ENCODE measurements at places on chromosomes 16 and 17.

DNA sequence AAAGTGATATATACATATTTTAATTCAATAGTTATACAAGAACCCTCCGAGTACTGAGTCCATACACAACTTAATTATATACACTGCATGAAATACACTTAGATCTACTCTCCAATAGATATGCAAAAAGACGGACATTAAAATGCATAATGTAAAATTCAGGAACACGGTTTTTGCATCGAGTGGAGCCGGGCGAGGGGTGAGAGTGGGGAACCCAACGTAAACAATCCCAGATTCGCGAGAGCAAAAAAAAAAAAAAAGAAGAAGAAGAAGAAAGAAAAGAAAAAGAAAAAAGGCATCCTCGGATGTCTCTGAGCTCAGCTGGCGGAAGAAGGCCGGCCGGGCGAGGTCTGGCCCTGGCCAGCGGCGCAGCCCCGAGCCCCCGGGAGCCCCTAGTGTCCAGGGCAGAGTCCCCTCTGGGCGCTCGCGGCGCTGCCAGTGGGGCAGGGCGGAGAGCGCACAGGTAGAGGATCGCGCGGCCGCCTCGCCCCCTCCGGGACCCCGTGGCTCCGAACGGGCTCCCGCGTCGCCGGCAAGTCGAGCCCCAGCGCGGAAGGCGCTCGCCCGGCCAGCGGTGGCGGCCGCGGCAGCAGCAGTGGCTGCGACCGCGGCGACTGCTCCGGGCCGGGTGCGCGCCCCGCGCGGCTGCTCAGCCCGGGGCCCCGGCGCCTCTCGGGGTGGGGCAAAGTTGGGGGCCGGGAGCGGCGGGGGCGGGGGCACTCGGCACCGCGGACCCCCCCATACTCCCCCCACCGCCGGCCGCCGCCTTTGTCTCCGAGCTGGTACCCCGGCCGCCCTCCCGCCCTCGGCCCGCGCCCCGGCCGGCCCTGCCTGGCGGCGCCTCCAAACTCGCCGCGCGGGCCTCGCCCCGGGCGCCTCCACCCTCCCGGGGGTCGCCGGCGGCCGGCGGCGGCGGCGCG lies 9.6 kb upstream of the ZFHX3 start:
- DNase-seq: no peak

- DNase-seq: no peak
Observed at GRCh38 chr17:1362065-1362848, 37.8 kb downstream of the YWHAE start.

DNA sequence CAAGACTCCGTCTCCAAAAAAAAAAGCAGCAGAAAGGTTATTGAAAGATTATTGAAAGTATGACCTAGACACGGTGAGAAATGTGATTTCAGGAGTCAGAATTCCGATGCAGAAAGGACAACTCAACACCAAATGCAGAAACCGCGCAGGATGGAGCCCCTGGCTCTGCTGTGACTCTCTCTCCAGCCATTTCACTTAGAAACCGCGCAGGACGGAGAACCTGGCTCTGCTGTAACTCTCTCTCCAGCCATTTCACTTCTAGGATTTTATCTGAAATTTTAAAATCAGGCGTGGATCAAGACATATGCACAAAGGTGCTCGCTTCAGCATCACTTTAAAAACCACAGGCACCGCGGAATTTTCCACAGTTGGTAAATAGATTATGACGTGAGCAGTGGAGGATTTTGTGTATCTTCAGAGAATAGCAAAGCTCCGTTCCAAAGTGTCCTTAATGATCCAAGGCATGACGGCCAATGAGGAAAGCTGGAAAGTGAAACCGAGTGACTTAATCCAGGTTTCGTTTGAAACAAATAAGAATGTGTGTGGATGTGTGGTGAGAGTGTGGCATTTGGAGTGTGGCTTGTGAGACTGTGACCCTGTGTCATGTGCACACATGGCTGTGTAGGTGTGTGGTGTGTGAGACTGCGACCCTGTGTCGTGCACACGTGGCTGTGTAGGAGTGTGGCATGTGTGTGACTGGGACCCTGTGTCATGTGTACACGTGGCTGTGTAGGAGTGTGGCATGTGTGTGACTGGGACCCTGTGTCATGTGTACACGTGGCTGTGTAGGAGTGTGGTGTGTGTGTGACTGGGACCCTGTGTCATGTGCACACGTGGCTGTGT lies 9.5 kb downstream of the UTS2R start:
- no peak for DNase-seq

GRCh38 chr16:29662729-29663015 lies 375 bp upstream of the SPN start:
- no peak for DNase-seq

GRCh38 chr17:50003911-50004310 lies 8.9 kb upstream of the DLX3 start:
- no peak for DNase-seq

GRCh38 chr17:7573324-7574080 lies 5.9 kb upstream of the CD68 start:
- DNase-seq: peak; percentile 83

GRCh38 chr16:80751167-80751566 lies 53.2 kb downstream of the CDYL2 start:
- DNase-seq: no peak

- DNase-seq: no peak
Observed at GRCh38 chr17:55763856-55764255, 13.0 kb downstream of the PCTP start.
